Fibroblast of lung (primary cell): ENCODE measurements at places on chromosomes 2 and 18. TPM values are rescaled to one million over a fixed set of nuclear protein-coding genes. Genes with fewer than 3 reads are reported as not detected.
A peak's percentile ranks its signal among the peaks of the same experiment; 100 is the strongest.

GRCh38 chr2:179898873-179899272 is 37.5 kb upstream of the ZNF385B start:
- no peaks in the 10 kb centered on the region for H3K4me1 ChIP-seq
- peak; percentile 11 for DNase-seq
- H3K27me3 ChIP-seq = no peaks in the 10 kb centered on the region
- no peak overlapping the region for H3K4me3 ChIP-seq

The PLEK gene
- total RNA-seq = not detected in 2 replicates

DNA sequence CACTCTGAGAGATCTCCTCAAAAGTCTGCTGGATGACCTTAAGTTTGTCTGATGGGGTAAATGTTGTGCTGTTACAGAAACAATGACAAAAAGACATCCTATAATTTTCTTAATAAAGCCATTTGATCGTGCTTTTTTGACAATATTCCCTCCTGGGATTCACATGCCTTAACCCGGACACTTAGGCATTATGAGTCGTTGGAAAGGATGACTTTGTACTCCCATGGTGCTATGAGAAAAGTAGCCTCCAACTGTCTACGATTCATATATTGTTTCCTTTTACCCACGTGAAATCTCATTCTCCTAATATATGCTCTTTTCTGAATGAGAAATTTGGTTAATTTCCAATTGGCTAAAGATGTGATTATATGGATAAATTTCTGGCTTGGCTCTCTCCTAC is 6.1 kb upstream of the MPP4 start:
- H3K36me3 ChIP-seq = peaks cover 5% of the 10 kb centered on the region
- no peak for DNase-seq
- peaks cover 4% of the 10 kb centered on the region for H3K4me1 ChIP-seq
- no peak overlapping the region for H3K4me3 ChIP-seq
- no peak overlapping the region for H3K27ac ChIP-seq

- peak; percentile 60 for DNase-seq
- no peak overlapping the region for H3K4me3 ChIP-seq
- H3K27me3 ChIP-seq = no peaks in the 10 kb centered on the region
- H3K36me3 ChIP-seq = no peaks in the 10 kb centered on the region
Measured at GRCh38 chr2:17756668-17757067, 2.7 kb downstream of the GEN1 start.

The TSGA10 gene
- total RNA-seq = 5.3 and 5.9 TPM in 2 replicates

The NEU2 gene
- total RNA-seq = not detected in 2 replicates

The PSD4 gene
- 2.6 and 6.1 TPM in 2 replicates for total RNA-seq

GRCh38 chr2:226121046-226121738 is 678.4 kb downstream of the IRS1 start:
- H3K36me3 ChIP-seq = no peaks in the 10 kb centered on the region
- no peak overlapping the region for H3K27ac ChIP-seq
- H3K27me3 ChIP-seq = no peaks in the 10 kb centered on the region

DNA sequence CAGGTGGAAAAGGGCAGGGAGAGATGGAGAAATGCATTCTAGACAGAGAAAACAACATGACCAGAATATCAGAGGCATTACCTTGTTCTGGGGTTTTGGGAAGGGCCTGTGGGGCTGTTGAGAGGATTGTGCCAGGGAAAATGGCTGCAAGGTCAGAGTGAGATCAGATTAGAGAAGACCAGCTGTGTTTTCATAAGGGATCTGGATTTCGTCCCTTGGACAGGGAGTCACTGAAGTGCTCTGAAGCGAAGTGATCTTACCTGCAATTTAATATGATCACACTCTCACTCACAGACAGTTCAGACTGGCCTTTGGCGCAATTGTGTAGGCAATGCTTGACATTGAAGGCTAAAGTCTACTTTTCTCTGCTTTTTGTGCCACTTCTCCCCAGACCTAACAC is 20.3 kb upstream of the REG3G start:
- H3K4me3 ChIP-seq = no peak overlapping the region
- H3K4me1 ChIP-seq = no peaks in the 10 kb centered on the region
- no peaks in the 10 kb centered on the region for H3K36me3 ChIP-seq
- H3K27ac ChIP-seq = no peak overlapping the region
- H3K27me3 ChIP-seq = no peaks in the 10 kb centered on the region

DNA sequence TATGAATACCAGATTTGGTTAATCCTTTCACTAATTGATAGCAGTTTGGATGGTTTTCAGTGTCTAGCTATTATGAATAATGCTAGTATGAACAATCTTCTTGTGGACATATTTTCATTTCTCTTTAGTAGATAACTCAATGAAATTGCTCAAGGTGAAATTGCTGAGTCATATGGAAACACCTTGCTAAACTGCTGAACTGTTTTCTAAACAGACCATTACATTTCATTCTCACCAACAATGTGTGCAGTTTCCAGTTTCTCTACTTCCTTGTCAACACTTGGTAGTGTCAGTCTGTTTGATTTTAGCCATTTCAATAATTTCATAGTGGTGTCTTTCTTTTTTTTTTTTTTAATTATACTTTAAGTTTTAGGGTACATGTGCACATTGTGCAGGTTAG is 250.0 kb downstream of the HRH4 start:
- H3K4me1 ChIP-seq = peaks cover 3% of the 10 kb centered on the region
- DNase-seq = no peak
- no peaks in the 10 kb centered on the region for H3K27me3 ChIP-seq
- no peak overlapping the region for H3K27ac ChIP-seq

The NR4A2 gene
- 0.17 and 0.26 TPM in 2 replicates for total RNA-seq

DNA sequence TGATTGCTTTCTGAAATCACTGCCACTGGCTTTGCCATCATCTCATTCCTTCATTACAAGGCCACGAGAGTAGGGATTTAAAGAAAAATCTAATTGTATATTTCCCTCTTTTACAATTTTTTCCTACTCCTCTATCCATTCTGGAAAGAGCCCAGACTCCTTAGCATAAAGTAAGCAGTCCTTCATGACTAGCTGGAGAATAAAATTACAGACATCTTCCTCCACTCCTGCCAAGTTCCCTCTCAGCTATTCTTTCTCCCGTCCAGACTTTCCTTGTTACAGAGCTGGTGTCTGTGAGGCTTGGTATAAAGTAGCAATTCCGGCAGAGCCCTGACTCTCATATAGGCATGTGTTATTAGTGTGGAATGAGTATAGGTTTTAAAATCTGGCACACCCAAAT is 806.8 kb downstream of the PLCL1 start:
- no peak overlapping the region for H3K4me3 ChIP-seq
- no peak overlapping the region for H3K27ac ChIP-seq
- no peaks in the 10 kb centered on the region for H3K27me3 ChIP-seq
- DNase-seq = no peak
- H3K4me1 ChIP-seq = no peaks in the 10 kb centered on the region

- no peaks in the 10 kb centered on the region for H3K36me3 ChIP-seq
- no peaks in the 10 kb centered on the region for H3K27me3 ChIP-seq
- DNase-seq = peak; percentile 57
- H3K4me1 ChIP-seq = peaks cover 6% of the 10 kb centered on the region
- no peak within 1 kb of the TSS for H3K27ac ChIP-seq
Measured at GRCh38 chr2:64453770-64454385, at the start of gene LGALSL. Gene LGALSL (plus strand): TSS chr2:64454162. CDS start chr2:64454546, 384 bp downstream.

- H3K4me1 ChIP-seq = no peaks in the 10 kb centered on the region
- H3K27me3 ChIP-seq = no peaks in the 10 kb centered on the region
- H3K27ac ChIP-seq = no peak overlapping the region
- H3K4me3 ChIP-seq = no peak overlapping the region
- H3K36me3 ChIP-seq = no peaks in the 10 kb centered on the region
Measured at GRCh38 chr2:18820966-18821365, 231.6 kb upstream of the NT5C1B start.

DNA sequence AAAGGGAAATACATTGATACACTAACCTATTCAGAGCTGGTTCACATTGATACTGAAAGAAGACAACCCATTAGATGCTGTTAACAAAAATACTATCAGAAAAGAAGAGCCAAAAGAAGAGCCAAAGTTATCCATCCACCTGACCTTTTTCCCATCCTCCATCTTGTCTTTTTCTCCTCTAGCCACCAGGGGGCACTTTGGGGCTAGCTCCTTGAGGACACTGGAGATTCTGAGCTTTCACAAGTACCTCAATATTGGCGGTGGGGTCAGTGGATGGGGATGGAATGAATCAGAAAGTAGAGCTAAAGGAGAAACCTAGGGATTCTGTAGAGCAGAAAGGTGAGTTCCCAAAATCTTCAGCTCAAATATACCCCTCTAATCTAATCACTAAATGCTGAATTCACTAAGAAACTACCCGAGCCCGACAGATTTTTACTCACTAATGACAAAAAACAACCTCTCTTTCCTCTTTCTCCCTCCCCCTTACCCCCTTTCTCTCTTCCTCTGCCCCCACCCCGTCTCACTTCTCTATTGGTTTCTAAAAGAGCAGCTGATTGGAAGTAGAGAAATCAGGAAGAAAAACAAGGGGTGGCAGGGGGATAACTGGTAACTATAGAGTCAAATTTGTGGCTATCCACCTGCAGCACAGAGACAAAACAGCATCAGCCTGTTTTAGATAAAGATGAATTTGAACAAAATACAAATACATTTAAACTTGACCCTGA is 203.3 kb downstream of the TCF4 start:
- H3K4me1 ChIP-seq = no peaks in the 10 kb centered on the region
- peak; percentile 62 for DNase-seq
- no peaks in the 10 kb centered on the region for H3K36me3 ChIP-seq
- no peak overlapping the region for H3K27ac ChIP-seq
- H3K27me3 ChIP-seq = no peaks in the 10 kb centered on the region

GRCh38 chr18:13378150-13378549 is 159.6 kb downstream of the LDLRAD4 start:
- no peaks in the 10 kb centered on the region for H3K27me3 ChIP-seq
- H3K4me3 ChIP-seq = no peak overlapping the region
- H3K36me3 ChIP-seq = no peaks in the 10 kb centered on the region
- H3K27ac ChIP-seq = no peak overlapping the region

GRCh38 chr18:59631583-59632181 is 65.5 kb downstream of the CCBE1 start:
- H3K36me3 ChIP-seq = no peaks in the 10 kb centered on the region
- H3K4me1 ChIP-seq = peaks cover 2% of the 10 kb centered on the region
- DNase-seq = peak; percentile 31
- no peak overlapping the region for H3K27ac ChIP-seq
- no peaks in the 10 kb centered on the region for H3K27me3 ChIP-seq

- no peak overlapping the region for H3K27ac ChIP-seq
- H3K4me1 ChIP-seq = no peaks in the 10 kb centered on the region
- H3K36me3 ChIP-seq = no peaks in the 10 kb centered on the region
- H3K4me3 ChIP-seq = no peak overlapping the region
- no peaks in the 10 kb centered on the region for H3K27me3 ChIP-seq
Measured at GRCh38 chr18:78538669-78539440, 440.8 kb upstream of the SALL3 start.

DNA sequence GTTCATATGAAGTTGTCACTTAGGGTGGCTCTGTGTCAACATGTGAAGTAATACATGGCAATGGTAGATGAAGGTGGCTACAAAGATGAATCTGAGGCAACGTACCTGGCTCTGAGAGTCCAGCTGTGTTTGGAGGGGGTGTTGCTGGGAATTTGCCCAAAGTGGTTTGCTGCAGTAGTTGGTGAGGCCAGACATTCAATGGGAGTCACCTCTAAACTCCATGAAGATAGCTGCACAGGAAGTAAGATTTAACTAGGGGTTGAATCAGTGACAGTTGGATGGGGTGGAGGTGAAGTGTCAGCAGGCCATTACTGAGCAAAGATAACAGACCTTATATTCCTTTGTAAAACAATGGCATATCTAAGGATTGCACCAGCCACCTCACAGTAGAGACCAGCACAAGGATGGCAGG is 71.8 kb downstream of the NUP35 start:
- H3K36me3 ChIP-seq = no peaks in the 10 kb centered on the region
- no peak overlapping the region for H3K4me3 ChIP-seq
- H3K27me3 ChIP-seq = no peaks in the 10 kb centered on the region
- no peak for DNase-seq
- no peaks in the 10 kb centered on the region for H3K4me1 ChIP-seq
- no peak overlapping the region for H3K27ac ChIP-seq

GRCh38 chr2:224039080-224039769 is at the start of gene SERPINE2:
Gene SERPINE2 (minus strand): TSS chr2:224039286. CDS start chr2:224001900, 37,386 bp downstream.
- no peak within 1 kb of the TSS for H3K27ac ChIP-seq
- H3K36me3 ChIP-seq = no peaks in the 10 kb centered on the region
- peaks cover 3% of the 10 kb centered on the region for H3K27me3 ChIP-seq

The NDUFS1 gene
- 81.2 and 133 TPM in 2 replicates for total RNA-seq

DNA sequence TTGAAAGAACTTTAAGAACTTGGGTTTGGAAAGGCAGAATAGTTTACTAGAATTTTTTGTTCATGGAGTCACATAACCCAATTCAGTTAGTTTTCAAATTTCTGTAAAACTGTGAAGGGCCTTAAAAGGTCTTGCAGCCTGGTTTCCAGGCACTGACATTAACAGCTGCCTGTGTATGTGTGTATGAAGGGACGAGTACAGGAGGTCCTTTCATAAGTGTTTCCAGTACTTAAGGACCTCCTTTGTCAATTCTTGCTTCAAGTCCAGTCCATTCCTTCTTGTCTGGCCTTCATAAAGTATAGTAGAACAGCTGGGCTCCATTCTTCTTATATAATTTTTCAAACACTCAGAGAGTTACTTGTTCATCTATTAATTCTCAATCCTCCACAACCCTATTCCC is 136.5 kb downstream of the NR4A2 start:
- H3K4me1 ChIP-seq = no peaks in the 10 kb centered on the region
- H3K36me3 ChIP-seq = no peaks in the 10 kb centered on the region
- H3K4me3 ChIP-seq = no peak overlapping the region
- H3K27me3 ChIP-seq = no peaks in the 10 kb centered on the region
- no peak for DNase-seq

GRCh38 chr18:23784832-23785245 is 95.6 kb downstream of the LAMA3 start:
- DNase-seq = peak; percentile 92
- no peaks in the 10 kb centered on the region for H3K27me3 ChIP-seq
- H3K36me3 ChIP-seq = no peaks in the 10 kb centered on the region
- H3K4me3 ChIP-seq = no peak overlapping the region

DNA sequence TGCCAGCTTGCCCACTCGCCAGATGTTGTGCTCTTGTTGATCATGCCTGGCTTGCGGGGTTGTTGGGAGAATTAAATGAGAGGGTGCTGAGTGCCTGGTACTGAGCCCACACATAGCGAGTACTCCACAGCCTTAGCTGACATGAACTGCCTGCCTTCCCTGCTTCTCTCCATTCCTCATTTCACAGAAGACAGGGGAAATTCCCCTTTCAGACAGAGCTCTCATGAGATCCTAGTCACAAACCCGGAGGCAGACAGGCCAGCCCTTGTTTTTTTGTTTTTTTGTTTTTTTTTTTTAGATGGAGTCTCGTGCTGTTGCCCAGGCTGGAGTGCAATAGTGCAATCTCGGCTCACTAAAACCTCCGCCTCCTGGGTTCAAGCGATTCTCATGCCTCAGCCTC is 17.1 kb upstream of the DNMT3A start:
- no peak overlapping the region for H3K4me3 ChIP-seq
- peaks cover 5% of the 10 kb centered on the region for H3K4me1 ChIP-seq
- H3K27me3 ChIP-seq = no peaks in the 10 kb centered on the region
- no peak for DNase-seq
- no peaks in the 10 kb centered on the region for H3K36me3 ChIP-seq
